ENCODE measurements at places on chromosomes 7 and 10.

GRCh38 chr7:87213252-87213651 is 6.3 kb downstream of the TMEM243 start:
- no peak for DNase-seq

DNA sequence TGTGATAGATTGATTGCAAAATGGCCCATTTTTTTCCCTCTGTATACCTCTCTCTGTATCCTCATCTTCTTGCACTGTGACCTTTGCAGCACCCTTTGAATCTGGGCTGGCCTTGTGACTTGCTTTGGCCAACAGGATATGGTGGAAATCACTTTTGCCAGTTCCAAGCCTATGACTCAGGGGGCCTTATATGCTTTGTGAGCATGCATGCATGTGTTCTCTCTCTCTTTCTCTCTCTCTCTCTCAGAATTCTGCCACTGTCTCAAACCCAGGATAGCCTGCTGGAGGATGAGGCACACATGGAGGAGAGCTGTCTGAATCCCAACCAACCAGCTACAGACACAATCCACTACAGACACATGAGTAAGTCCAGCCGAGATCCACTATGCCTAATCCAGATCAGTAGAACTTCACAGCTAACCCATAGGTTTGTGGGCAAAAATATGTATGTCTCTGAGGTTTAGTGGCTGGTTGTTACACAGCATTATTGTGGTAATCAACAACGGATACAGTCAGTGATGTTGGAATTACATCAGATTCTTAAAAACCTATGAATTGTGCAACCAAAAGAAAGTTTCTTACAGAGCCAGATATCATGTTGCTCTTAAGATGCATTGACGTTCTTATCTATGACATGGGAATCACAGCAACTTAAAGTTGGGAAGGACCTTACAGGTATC is 41.8 kb upstream of the ABCB4 start:
- no peak for DNase-seq

DNA sequence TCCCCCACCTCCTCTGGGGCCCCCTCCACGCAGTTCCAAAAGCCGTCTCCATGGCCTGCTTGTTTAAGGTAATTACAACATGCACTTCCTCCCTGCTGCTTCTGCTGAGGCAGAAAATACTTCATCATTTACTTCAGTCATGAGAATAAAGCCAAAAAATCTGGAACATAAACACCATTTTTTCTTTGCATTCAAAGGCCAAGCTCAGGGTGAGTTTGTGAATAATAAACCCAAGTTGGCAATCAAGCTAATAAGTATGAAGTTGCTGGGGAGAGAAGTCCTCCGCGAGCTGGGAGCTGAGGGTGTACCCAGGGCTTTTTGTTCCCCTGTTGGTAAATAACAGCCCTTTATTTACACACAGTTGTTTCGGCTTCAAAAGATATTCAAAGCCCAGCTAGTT is 70.5 kb downstream of the FAM204A start:
- DNase-seq, result no peak

DNA sequence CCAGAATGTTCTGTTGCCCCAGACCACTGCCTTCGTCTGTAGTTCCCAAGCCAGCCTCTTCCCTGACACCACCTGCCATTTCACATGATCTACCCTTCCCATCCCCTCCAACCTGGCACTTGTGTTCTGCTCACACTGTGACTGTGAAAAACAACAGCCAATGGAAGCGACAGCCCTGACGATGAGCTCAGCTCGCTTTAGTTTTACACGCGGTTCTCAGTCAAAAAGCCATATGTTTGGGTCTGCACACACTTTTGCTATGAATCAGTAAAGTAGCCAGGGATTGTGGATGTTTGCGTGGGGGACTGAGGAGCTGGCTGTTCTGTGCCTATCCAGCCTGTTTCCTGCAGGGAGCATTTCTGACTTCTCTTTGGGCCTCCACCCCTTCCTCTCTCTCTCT is 282.7 kb downstream of the WDR11 start:
- no peak for DNase-seq

GRCh38 chr10:29861811-29862505 is 197.4 kb downstream of the JCAD start:
- no peak for DNase-seq

DNA sequence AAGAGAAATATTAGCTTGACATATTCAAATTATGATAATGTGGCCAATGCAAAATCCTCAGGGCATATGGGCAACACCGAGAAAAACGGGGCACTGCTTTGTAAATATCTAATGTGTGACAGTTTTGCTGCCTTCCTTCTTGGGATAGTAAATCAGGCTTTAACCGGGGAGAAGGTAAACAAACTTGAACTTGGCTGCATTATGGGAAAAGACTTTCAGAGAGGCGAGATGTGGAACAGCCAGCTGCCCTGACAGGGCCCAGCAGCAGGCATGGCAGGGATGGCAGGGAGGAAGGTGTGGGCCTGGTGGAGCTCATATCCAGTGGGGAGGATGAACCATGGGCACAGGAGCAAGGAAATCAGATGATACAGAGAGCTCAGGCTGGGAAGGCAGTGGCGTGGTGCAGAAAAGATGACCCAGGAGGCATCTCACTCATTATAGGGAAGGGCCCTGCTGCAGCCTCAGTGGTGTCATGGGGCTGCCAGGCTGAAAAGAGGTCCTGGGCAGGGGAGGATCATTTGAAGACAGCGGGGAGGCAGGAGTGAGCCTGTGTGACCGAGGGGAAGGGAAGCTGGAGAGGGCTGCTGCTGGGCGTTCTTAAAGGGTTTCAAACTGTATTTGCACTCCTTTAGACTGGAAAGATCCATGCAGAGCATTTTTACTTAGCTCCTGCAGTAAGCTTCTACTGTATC is 26.7 kb downstream of the CXCL12 start:
- DNase-seq, result no peak

DNA sequence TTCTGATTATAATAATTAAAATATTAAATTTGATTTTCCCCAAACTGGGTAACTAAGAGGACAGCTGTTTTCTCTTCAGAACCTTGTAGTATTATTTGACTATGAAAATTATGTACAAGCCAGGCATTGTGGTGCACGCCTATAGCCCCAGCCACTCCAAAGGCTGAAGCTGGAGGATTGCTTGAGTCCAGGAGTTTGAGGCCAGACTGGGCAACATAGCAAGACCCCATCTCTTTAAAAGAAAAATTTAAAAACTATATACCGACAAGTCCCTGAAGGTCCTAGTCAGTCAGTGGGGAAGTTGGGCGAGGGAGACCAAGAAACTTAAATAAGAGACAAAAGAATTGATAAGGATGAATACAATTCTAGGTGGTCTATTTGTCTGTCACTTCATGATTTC is 27.1 kb upstream of the UBE2D1 start:
- no peak for DNase-seq

DNA sequence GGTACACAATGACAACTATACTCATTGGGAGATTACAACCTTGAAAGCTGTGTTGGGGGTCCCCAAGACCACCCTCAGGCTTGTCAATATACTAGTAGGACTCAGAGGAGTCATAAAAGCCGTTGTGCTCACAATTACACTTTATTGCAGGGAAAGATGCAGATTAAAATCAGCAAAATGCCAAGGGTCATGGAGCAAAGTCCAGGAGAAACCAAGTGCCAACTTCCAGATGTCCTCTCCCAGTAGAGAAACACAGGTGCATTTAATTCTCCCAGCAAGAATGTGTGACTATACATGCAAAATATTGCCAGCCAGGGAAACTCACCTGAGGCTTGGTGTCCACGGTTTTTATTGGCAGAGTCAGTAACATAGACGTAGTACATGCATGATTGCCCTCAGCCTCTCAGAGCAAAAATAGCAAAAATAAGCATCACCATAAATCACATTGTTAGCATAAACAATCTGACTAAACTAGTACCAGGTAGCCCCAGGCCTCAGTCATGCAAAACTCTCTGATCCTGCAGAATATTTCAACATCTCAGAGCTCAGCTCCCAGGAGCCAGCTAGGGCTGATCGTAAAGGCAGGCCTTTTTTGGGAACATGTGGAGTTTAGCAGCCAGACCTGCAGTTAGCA is 50.7 kb downstream of the VIM start:
- no peak for DNase-seq

GRCh38 chr7:26937306-26937705 is 72.9 kb upstream of the SKAP2 start:
- DNase-seq, result no peak

DNA sequence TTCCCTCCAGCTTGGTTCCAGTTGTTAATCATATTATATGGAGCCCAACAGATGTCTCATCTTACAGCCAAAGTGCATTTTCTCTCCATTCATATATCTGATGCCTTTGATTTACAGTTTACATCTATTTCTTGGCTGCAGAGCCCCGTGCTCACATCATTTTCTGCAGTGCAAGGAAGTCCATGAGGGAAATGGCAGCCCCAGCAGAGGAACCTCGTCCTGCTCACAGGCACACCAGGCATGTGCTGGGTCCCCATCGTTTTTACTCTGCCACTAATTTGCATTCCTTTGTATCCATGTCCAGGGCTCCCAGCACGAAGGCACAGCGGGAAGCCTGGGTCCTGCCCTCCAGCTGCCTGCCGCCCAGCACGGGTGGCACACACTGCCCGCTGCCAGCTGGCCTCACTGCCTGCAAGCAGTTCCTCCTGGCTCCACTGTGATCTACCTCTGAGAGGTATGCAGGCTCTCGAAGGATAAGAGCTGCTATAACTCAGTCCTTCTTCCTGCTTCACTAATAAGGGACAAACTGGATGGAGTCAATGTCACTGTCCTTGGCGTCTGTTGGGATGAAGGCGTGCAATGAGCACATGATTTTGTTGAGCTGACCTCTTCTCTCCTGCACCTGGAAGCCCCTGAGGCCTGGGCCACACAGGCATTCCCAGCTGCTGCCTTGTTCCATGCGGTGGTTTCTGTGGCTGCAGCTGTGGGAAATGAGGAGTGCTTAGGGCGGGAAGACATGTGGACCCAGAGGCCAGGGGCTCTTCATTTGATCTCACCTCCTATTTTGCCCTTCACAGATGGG is 583.6 kb upstream of the MGMT start:
- no peak for DNase-seq

DNA sequence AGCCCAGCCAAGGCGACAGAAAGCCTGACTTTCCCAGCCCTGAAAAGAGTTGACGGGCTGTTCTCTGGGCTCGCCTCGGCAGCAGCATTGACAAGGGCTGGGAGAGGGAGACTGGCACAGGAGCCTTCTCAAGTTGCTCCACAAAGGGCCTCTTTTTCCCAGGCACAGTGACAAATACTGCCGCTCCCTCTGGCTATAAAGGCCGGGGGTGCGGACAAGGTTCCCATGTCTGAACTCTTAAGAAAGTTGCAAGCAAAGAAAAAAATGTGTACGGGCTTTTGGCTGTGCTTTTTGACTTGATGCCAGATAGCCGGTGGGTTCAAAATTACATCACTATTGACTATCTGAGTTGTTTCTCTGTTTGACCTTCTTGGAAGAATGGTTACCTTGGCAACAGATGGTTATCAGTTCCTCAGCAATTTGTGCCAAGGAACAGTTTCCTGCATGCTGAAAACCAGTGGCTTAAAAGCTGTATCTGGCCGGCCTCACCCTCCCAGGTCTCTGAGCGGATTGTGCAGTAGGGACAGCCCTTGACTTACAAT is 115.9 kb upstream of the EEPD1 start:
- peak; percentile 6 for DNase-seq

DNA sequence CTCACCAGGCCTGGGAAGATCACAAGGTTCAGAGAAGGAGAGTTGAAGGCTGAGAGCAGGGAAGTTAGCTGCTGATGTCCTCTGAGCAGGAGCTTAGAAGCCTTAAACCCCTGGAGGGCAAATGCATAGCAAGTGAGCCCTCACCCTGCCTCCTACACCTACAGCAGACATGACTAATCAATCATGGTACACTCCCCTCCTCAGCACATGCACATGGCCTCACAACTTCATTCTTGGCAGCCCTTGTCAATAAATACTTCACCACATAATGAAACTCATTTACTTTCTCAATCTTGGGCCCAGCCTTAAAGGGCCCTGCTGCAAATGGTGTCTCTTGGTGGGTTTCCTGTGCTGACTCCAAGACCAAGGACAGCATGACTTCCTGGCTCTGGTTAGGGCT is 12.9 kb downstream of the MMRN2 start:
- DNase-seq, result no peak

DNA sequence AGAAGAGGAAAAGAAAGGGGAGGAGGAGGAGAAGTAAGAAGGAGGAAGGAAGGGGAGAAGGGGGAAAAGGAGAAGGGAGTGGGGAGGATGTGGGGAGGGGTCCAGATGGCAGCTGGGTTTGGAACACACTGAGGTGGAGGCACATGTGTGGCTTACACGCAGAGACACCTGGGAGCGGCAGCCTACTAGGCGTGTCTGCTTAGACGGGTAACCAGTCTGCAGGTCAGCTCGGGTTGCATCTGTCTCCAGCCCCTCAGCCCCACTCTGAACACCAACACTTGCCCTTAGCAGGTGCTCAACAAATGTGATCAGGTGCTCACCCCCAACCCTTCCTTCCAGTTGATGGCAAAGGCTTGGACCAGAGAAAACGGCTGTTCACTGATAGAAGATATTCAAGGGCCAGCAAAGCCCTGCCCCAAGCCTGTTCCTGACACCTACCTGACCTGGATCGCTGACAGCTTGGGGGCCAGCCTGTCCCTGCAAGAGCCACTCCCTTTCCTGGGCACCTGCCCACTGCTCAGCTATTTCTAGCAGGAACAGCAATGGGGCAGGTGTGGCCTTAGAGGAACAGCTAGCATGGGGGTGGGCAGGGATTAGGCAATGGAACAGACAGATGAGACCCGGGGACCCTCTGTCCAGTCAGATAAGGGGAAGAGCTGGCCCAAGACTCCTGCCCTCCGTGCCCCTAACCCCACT is 70.5 kb downstream of the SH3PXD2A start:
- DNase-seq, result no peak

DNA sequence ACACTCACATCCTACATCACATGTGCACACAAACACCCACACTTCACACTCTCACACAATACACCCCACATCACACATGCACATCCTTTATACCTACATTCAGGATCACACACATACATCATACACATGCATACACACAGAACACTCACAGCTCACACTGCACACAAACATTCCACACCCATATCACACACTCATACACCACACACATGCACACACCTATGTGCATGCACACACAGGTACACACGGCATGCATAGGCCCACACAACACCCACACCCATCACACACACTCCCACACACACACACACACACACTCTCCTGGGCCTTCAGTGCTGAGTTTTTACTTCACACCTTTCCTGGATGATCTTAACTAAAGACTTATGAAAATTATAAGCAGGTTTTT is 220.5 kb downstream of the DNAJB6 start:
- no peak for DNase-seq

DNA sequence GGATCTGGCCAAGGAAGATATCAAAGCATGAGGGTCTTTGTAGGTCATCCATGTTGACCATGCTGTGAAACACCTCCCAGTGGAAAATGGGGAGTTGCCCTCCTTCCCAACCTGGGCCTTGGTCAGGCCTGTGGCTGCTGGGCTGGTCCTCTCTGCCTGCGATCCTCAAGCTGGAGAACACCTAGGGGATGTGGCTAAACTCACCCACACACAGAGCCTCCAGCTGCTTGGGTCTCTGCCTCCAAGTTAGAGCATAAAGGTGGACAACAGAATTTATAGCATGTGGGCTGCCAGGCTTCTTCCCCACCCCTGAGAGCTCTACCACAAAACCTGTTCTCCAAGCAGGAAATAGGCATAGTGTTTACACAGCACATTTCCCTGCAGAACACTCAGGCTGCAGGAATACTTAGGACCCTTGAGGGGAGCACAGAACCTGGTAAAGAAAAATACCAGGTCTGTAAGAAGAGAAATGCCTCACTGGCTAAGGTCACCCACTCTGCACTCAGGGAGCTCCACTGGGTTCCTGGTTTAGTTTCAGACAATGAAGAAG is at the start of gene SFTPA2:
TSS of gene SFTPA2 (minus strand) at position 248 of the 550 bp plus-strand sequence. CDS start 924 bp downstream, outside the sequence.
- DNase-seq, result no peak

GRCh38 chr7:88465600-88465999 is 158.9 kb upstream of the STEAP4 start:
- no peak for DNase-seq
